Nephron progenitor cell (in vitro differentiated cells): ENCODE measurements at places on chromosomes 11 and 22.

GRCh38 chr11:115496892-115497291, 7.3 kb downstream of the CADM1 start:
- no peak overlapping the region for H3K4me3 ChIP-seq
- H3K4me1 ChIP-seq, result no peaks in the 10 kb centered on the region
- peaks cover 65% of the 10 kb centered on the region for H3K36me3 ChIP-seq
- H3K27me3 ChIP-seq, result no peaks in the 10 kb centered on the region

GRCh38 chr22:49535527-49536125, 292.0 kb downstream of the BRD1 start:
- H3K27ac ChIP-seq, result no peak overlapping the region
- no peaks in the 10 kb centered on the region for H3K36me3 ChIP-seq
- peaks cover 49% of the 10 kb centered on the region for H3K4me1 ChIP-seq
- DNase-seq, result no peak
- peaks cover 8% of the 10 kb centered on the region for H3K27me3 ChIP-seq

DNA sequence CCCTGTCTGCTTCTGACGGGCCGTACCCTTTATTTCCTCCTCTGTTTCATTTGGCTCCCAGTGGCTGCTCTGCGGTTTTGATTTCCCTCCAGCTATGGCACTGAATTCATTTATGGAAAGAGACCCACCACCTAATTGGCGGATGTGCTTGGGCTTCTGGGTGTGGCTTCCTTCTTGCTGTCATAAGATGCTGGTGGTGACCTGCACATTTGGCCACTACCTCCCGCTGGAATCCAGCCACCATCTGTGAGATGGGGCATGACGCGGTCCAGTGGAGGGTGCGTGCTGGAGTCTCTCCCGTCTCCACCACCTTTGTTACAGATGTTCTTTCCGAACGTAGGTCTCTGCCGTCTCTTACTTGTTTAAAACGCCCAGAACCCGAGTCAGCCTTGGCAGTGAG, 47.7 kb upstream of the FADD start:
- no peaks in the 10 kb centered on the region for H3K36me3 ChIP-seq
- peaks cover 5% of the 10 kb centered on the region for H3K27me3 ChIP-seq
- no peak for DNase-seq
- H3K4me3 ChIP-seq, result no peak overlapping the region
- peaks cover 13% of the 10 kb centered on the region for H3K4me1 ChIP-seq

DNA sequence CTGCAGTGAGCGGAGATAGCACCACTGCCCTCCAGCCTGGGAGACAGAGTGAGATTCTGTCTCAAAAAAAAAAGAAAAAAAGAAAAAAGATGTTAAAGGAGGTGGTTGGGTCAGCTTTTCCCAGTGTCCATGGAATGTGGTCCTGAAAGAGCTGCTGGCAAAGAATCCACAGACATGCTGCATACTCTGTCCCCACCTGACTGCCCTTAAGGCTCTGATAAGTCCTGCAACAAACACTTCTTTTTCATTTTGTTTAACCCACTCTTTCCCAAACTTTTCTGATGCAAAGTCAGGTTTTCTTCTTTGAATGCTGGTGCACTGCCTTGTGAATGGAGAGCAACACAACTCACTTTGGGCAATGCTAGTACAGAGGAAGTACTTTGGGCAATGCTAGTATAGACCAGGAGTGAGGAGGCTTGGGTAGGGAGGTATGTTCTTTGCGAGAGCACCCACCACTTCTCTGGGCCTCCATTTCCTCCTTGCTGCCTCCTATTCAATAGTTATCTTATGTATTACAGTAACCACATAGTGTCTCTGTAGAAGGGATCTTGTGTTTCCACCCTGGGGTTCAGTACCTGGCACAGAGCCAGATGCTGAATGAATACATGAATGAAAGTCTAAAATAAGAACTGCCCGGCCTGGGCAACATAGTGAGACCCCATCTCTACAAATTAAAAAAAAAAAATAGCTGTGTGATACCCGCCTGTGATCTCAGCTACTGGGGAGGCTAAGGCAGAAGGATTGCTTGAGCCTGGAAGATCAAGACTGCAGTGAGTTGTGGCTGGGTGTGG, 18.9 kb downstream of the LIF start:
- H3K4me1 ChIP-seq, result peaks cover 28% of the 10 kb centered on the region
- H3K4me3 ChIP-seq, result no peak overlapping the region
- no peaks in the 10 kb centered on the region for H3K36me3 ChIP-seq

- H3K27me3 ChIP-seq, result peaks cover 2% of the 10 kb centered on the region
- H3K4me1 ChIP-seq, result no peaks in the 10 kb centered on the region
- H3K4me3 ChIP-seq, result no peak overlapping the region
- no peak overlapping the region for H3K27ac ChIP-seq
- DNase-seq, result no peak
- peaks cover 94% of the 10 kb centered on the region for H3K36me3 ChIP-seq
Observed at GRCh38 chr11:125102510-125102909, 8.9 kb downstream of the TMEM218 start.

GRCh38 chr11:73384531-73384871, 8.3 kb downstream of the RELT start:
- no peak for DNase-seq
- H3K27ac ChIP-seq, result peak overlapping the region; percentile 74
- H3K36me3 ChIP-seq, result no peaks in the 10 kb centered on the region
- H3K4me1 ChIP-seq, result peaks cover 87% of the 10 kb centered on the region
- H3K4me3 ChIP-seq, result no peak overlapping the region

GRCh38 chr11:67538823-67539505, 15.7 kb upstream of the CABP2 start:
- peaks cover 7% of the 10 kb centered on the region for H3K27me3 ChIP-seq
- no peaks in the 10 kb centered on the region for H3K36me3 ChIP-seq
- no peak overlapping the region for H3K27ac ChIP-seq
- peaks cover 9% of the 10 kb centered on the region for H3K4me1 ChIP-seq
- H3K4me3 ChIP-seq, result no peak overlapping the region

- H3K27ac ChIP-seq, result no peak overlapping the region
- no peak for DNase-seq
- peaks cover 12% of the 10 kb centered on the region for H3K27me3 ChIP-seq
- no peak overlapping the region for H3K4me3 ChIP-seq
- H3K36me3 ChIP-seq, result peaks cover 6% of the 10 kb centered on the region
- H3K4me1 ChIP-seq, result peaks cover 10% of the 10 kb centered on the region
Observed at GRCh38 chr11:71294846-71295600, 42.6 kb upstream of the SHANK2 start.

GRCh38 chr11:2838091-2838490, 47.5 kb downstream of the CDKN1C start:
- H3K36me3 ChIP-seq, result no peaks in the 10 kb centered on the region
- DNase-seq, result no peak
- H3K4me1 ChIP-seq, result peaks cover 66% of the 10 kb centered on the region
- no peak overlapping the region for H3K4me3 ChIP-seq
- H3K27ac ChIP-seq, result peak overlapping the region; percentile 75

- peaks cover 6% of the 10 kb centered on the region for H3K4me1 ChIP-seq
- peaks cover 4% of the 10 kb centered on the region for H3K27me3 ChIP-seq
- DNase-seq, result no peak
- no peak overlapping the region for H3K4me3 ChIP-seq
- peaks cover 19% of the 10 kb centered on the region for H3K36me3 ChIP-seq
Observed at GRCh38 chr11:12441231-12441861, 64.0 kb downstream of the PARVA start.

GRCh38 chr11:78295991-78296930, 107.5 kb downstream of the USP35 start:
- no peaks in the 10 kb centered on the region for H3K27me3 ChIP-seq
- no peak for DNase-seq
- H3K4me1 ChIP-seq, result peaks cover 14% of the 10 kb centered on the region
- H3K4me3 ChIP-seq, result no peak overlapping the region

DNA sequence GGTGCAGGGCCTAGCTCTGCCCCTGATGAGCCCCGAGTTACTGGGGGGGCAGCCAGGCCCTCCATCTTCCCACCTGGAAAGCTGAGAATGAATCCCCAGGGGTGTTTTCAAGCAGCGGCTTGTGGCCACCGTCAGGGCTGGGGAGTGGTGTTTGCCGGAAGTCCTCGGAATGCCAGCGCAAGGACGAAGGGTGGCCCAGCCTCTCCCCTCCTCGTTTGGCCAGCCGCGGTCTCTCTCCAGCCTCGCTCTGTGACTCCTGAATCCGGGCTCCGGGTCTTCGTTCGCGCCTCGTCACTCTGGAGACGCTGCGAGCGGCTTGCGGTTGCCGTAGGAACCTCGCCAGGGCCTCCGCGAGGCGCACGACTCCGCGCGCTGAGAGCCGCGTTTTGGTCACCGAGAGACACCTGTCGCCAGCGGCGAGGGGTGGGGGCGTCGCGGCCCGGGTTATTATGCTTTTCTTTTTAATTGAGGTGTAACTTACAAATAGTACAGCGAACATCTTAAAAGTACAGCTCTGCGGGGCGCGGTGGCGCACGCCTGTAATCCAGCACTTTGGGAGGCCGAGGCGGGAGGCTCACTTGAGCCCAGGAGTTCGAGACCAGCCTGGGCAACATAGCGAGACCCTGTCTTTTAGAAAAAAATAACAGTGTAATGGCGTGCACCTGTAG, 6.3 kb upstream of the KDELR3 start:
- DNase-seq, result peak; percentile 96
- H3K27me3 ChIP-seq, result peaks cover 29% of the 10 kb centered on the region
- no peaks in the 10 kb centered on the region for H3K36me3 ChIP-seq
- peak overlapping the region; percentile 54 for H3K4me3 ChIP-seq
- peaks cover 74% of the 10 kb centered on the region for H3K4me1 ChIP-seq

- H3K4me3 ChIP-seq, result no peak overlapping the region
- H3K27ac ChIP-seq, result no peak overlapping the region
- DNase-seq, result no peak
- no peaks in the 10 kb centered on the region for H3K27me3 ChIP-seq
Observed at GRCh38 chr11:24422376-24422775, 74.5 kb upstream of the LUZP2 start.

DNA sequence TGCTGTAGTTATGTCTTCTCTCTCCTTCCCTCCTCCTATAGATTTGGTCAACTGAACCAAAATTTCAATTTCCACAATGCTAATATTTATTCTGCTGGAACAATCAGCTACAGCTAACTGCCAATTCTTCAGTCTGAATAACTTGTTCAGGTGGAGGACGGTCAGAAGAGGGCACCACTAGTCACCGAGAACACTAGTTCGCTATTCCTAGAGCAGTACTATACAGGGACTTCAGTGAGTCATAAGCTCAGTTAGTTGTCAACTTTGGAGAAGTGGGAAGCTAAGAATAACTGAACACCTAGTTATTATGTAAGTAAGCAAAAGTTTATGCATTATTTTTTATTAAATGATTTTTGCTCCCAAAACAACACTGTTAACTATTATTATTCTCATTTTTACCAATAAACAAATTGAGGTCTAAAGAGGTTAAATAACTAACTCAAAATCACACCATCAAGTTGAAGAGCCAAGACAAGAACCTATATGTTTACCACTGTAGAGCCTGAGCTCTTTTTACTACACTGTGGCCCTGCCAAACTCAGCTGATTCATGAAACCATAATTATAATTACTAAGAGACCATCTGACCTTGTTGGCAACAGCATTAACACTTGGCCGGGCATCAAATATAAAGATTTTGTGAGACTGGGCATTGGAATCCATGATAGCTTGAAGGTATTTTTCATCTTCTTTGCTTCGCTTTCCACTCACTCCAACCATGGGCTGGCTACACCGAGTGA, 59.0 kb downstream of the CEP57 start:
- H3K4me1 ChIP-seq, result peaks cover 8% of the 10 kb centered on the region
- H3K27me3 ChIP-seq, result peaks cover 2% of the 10 kb centered on the region
- no peak overlapping the region for H3K4me3 ChIP-seq
- H3K27ac ChIP-seq, result no peak overlapping the region
- peaks cover 49% of the 10 kb centered on the region for H3K36me3 ChIP-seq
- peak; percentile 16 for DNase-seq

DNA sequence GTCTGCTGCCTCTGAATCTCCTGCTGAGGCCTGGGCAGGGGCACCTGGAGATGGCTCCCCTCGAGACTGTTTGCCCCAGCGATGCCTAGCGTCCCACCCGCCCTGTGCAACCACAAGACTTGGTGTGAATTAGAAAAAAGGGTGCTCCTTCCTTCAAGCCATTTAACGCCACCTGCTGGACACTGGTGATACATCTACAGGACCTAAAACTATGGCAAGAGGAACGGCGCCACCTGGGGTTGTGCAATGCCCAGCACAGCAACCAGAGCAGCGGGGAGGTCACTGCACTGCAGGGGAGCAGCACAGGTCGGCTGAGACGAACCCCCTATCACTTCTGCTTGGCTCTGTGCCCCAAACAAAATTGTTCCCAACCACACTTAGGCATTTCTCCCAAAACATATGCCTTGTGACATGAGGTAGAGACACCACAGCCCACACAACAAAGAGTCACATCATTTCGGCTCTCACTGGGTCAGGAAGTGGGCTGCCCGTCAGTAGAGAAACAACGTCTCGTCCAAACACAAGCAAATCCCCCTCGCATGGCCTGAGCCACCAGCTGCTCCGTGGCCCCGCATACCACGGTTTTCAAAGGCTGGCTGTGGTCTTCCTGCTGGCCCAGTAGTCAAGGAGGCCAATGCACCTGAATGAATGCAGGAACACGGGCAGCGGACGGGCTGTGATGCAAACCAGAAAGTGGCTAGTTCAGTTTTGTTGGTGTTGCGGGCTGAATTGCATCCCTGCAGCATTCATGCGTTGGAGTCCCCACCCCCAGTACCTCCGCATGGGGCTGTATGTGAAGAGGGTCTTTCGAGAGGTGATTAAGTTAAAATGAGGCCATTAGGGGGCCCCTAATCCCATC, 171.9 kb downstream of the SHANK2 start:
- DNase-seq, result peak; percentile 81
- no peak overlapping the region for H3K4me3 ChIP-seq
- H3K36me3 ChIP-seq, result no peaks in the 10 kb centered on the region
- H3K4me1 ChIP-seq, result no peaks in the 10 kb centered on the region
- peaks cover 21% of the 10 kb centered on the region for H3K27me3 ChIP-seq
- no peak overlapping the region for H3K27ac ChIP-seq

GRCh38 chr11:2210366-2211112, 38.9 kb upstream of the TH start:
- no peak overlapping the region for H3K4me3 ChIP-seq
- DNase-seq, result no peak
- no peaks in the 10 kb centered on the region for H3K36me3 ChIP-seq
- peaks cover 45% of the 10 kb centered on the region for H3K4me1 ChIP-seq

DNA sequence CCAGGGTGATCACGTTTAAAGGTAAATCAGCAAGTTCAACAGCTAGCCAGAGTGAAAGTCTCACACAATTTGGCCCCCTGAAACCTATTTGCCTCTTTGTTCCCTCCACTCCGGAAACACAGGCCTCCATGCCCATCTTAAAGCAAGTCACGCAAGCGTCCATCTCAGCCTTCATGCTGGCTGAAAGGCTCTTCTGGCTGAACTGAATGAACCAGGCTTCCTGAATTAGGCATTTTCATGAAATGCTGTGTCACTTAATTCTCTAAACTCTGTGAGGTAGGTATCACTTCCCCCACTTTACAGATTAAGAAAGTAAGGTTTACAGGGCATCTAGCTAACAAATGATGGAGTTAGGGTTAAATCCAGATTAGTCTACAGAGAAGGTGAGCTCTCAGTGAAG, 1.4 kb downstream of the SLC25A17 start:
- H3K27ac ChIP-seq, result no peak overlapping the region
- peak overlapping the region; percentile 98 for H3K4me3 ChIP-seq
- peaks cover 29% of the 10 kb centered on the region for H3K36me3 ChIP-seq
- peaks cover 39% of the 10 kb centered on the region for H3K4me1 ChIP-seq
- DNase-seq, result no peak
- H3K27me3 ChIP-seq, result no peaks in the 10 kb centered on the region

DNA sequence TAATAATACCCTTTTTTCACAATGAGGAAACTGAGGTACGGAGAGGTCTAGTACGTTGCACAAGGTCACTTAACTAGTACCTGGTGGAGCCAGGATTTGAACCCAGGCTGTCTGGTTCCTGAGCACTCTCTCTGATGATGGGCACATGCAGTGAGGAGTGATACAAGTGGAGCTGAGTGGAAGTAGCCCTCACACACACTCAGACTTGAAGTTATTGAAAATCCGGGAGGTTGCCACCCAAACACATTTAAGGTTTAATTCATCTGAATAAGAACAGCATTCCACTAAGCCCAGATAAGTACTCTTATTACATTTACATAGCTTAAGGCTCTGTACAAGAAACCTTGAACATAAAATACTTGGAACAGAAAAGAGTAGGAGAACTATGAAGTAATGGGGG, 4.8 kb downstream of the GRAP2 start:
- H3K36me3 ChIP-seq, result no peaks in the 10 kb centered on the region
- H3K4me3 ChIP-seq, result no peak overlapping the region
- H3K27ac ChIP-seq, result no peak overlapping the region
